ENCODE measurements at places on chromosomes 6 and 20.
A peak's percentile ranks its signal among the peaks of the same experiment; 100 is the strongest.

DNA sequence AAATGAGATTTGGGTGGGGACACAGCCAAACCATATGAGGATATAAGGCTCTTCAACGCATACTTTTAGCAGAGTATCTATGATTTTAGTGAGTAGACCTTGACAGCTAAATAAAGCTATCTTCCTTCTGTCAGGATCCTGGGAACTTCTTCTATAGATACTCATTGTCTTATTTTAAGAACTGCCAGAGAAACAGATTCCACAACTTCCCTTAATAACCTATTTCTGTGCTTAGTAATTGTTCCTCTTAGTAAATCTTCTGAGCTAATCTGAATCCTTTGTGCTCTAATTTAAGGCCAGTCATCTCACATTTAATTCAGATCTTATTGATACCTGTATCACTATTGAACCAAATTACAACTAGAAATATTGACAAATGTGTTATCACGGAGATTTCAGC, 64.0 kb upstream of the CEP85L start:
- DNase-seq, result no peak

GRCh38 chr6:85887461-85887860, 244.8 kb upstream of the SYNCRIP start:
- no peak for DNase-seq

GRCh38 chr6:111918825-111919224, 45.6 kb upstream of the FYN start:
- DNase-seq, result no peak

DNA sequence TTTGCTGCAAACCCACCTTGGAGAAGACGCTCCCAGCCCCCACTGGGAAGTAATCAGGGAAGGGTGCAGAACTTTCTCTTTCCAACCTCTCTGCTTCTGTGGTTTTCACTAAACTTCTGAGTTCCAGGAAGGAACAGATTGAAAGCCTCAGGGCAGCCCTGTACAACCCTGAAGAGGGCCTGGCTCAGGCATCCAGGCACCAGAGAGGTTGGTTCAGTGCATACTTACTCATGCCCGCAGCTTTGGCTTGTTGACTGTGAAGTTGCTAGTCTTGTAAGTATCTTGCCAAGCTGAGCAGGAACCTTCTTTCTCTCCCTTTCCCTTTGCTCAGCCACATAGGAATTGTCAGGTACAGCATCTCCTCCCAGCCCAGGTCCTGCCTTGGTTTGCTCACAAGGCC, 272.2 kb upstream of the FOXQ1 start:
- DNase-seq, result no peak

- no peak for DNase-seq
These were observed 38.9 kb downstream of the JARID2 start for GRCh38 chr6:15284743-15285142.

DNA sequence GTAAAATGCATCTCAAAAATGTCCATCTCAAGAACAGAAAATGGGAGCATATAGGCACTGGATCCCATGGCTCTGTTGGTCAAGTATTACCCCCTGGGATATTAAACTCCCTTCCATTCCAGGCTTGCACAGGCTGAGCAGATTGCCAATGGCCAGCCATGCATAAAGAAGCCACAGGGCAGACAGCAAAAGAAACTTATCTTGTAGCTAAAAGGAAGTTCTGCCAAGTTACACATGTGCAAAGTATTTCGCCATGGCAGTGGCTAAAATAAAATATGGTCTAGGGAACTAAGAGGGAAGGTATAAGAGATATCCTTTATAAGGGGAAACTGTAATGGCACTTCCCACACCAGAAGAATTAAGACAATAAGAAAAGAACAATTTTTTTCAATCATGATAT, 415.6 kb upstream of the BTBD3 start:
- no peak for DNase-seq

GRCh38 chr20:1973601-1974440, 20.0 kb downstream of the PDYN start:
- DNase-seq, result no peak

DNA sequence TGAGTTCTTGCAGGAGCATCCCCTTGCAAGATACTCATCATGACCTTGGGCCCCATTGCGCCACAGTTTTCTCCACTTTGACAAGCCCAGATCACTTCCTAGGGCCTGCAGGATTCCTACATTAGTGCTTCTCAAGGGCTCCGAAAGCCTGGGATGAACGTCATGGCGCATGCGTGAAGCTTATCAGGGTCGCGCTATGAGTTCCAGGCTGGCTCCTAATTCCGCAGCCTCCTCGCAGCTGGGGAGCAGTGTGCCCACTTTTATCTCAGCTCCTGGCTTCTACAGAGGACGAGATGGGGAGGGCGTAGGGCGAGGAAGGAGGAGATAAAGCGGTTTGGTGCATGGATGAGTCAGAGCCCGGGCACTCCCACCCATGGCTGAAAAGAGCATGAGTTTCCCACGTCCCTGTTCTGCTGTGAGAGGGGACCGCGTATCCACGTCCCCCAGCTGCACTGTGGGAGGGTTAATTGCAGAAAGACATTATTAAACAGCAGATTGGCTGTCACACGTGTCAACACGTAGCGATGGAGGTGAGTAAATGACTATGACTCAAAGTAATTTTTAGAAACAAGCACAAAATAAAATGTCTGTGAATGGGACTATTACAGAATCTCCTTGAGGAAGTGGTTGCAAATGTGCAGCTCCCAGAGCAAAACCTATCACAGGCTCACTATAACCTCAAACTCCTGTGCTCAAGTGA, 72.9 kb upstream of the DSP start:
- DNase-seq, result peak; percentile 87

DNA sequence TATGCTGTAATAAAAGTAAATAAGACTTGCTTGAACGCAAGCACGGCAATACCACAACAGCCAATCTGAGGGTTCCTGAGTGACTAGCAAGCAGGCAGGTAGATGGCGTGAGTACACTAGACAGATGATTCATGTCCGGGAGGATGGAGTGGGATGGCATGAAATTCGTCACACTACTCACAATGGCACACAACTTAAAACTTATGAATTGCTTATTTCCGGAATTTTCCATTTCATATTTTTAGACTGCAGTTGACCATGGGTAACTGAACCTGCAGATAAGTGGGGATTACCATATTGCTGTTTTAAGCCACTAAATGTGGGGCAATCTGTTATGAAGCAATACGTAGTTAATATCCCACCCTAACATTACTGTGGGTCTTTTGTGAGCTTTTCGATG, 93.6 kb upstream of the NFATC2 start:
- no peak for DNase-seq

- DNase-seq, result no peak
These were observed 18.8 kb downstream of the TMEM170B start for GRCh38 chr6:11556309-11556708.

- DNase-seq, result peak; percentile 17
These were observed 8.1 kb upstream of the ZBP1 start for GRCh38 chr20:57628047-57628961.

DNA sequence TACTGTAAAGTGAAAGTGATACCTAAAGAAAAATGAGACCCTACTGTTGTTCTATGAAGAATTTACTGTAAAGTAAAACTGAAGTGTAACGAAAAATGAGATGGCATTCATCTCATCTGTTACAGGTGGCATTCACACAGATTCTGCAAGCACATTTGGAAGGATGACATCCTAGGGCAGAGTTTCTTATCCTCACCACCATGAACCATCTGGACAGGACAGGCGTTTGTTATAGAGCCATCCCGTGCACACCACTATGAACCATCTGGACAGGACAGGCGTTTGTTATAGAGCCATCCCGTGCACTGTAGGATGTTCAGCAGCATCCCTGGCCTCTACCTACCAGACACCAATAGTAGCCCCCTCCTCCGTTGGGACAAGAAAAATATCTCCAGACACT, 294.8 kb downstream of the GMDS start:
- no peak for DNase-seq

- no peak for DNase-seq
These were observed 185.1 kb downstream of the CLIC5 start for GRCh38 chr6:45830441-45831139.

DNA sequence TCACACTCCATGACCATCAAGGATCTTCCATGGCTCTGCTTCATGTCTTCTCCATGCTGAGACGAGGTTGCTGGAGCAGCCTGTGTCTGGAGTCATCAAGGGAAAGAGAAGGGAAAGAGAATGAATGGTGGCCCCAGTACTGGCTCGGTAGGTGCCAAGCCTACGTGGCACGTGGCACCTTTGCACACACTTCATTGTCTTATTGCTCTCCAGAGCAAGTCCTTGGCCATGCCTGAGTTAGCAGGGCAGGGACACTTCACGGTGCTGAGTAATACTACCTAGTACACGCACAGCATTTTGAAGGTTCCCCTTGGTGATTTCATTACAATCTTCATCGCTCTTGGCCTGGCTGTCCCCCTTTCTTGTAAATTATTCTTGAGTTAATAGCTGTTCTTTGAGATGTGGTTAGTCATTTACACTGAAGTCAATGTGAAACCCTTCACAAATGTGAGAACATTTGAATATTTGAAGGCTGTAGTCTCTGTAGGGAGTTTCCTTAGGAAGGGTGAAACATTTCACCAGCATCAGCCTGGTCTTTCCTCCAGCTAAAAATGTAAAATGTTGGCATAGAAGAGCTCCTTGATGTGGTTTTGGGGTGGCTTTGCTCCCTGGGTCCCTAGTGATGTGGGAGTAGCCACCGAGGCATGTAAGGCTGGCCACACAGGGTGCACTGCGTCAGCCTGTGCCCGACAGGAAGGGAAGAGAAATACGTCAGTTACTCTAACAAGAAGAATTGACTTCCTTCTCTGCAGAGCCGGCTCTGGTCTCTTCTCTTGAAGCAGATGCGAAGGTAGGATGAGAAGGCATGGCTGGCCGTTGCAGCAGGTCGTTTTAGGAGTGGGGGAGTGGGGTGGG, at the start of gene SYTL3:
SYTL3 (plus strand) TSS at position 766 of the 855 bp plus-strand sequence. CDS start 13,215 bp downstream, outside the sequence.
- no peak for DNase-seq

DNA sequence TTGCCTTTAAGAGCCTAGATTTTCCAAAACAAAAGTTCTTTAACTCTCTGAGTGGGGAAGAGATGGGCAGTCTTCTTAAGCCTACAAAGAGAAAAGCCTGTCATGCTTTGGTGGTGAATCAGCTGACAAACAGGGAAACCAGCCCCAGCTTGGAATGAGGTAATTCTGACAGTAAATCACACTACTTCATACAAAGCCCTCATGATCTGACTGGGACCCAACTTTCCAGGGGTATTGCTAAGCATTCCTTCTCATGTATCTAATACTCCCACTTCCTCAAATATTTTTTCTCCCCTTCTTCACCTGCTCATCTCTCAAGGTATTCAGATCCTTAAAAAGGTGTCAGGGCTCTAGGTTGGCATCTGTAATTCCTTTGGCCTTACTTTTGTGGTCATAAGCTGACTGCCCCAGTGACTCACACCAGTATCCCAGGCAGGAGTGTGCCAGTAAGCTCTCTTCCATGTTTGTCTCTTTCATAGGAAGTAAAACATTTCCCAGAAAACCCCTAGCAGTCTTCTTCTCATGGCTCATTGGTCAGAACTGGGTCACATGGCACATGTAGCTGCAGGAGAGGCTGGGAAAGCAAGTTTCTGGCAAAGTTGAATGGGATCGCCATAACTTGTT, 15.0 kb upstream of the TBC1D22B start:
- DNase-seq, result no peak

All from bone marrow (tissue), 2 donors.